Fibroblast of the conjunctiva (primary cell): ENCODE measurements at places on chromosomes 1 and 21.

DNA sequence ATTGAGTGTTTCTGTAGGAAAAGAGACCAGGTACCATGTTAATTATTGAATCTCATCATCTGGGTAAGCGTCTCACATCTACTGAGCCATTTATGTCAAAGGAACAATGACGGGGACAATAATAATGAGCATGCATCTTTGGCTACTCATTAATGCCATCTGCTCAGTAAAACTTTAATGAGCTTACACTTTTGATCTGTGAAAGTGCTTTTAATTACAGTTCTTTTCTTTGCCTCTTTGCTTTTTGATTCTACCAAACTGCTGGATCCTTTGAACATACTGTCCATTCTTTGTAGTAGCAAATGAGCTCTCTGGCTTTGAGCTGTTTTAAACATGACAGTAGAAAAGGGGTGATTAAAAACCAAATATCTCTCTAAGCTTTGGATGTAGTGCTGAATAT is 181.2 kb upstream of the IVNS1ABP start:
- no peak for DNase-seq

GRCh38 chr1:188877668-188878067 is 1600.0 kb downstream of the BRINP3 start:
- no peak for DNase-seq

DNA sequence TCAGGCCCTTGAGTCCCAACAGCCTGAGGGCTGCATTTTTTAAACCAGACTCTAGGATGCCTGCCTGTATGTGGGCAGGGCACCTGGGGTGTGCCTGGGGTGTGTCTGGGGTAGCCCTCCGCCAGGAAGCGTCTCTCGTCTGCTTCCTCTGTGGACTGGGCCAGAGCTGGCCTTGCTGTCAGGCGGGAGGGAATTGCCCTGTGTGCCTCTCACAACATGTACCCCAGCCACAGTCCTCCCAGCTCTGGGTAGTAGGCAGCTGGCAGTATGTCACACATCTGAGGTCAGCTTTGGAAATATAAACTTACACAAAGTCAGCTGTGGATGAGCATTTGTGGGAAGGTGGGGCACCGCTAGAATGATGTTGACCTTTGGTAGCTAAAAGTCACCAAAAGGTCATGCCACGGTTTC is 13.0 kb downstream of the TRAF5 start:
- DNase-seq, result no peak

- no peak for DNase-seq
Measured at GRCh38 chr1:160656737-160657136, 9.9 kb upstream of the SLAMF1 start.

GRCh38 chr21:44765231-44766013 is 36.2 kb downstream of the UBE2G2 start:
- no peak for DNase-seq

DNA sequence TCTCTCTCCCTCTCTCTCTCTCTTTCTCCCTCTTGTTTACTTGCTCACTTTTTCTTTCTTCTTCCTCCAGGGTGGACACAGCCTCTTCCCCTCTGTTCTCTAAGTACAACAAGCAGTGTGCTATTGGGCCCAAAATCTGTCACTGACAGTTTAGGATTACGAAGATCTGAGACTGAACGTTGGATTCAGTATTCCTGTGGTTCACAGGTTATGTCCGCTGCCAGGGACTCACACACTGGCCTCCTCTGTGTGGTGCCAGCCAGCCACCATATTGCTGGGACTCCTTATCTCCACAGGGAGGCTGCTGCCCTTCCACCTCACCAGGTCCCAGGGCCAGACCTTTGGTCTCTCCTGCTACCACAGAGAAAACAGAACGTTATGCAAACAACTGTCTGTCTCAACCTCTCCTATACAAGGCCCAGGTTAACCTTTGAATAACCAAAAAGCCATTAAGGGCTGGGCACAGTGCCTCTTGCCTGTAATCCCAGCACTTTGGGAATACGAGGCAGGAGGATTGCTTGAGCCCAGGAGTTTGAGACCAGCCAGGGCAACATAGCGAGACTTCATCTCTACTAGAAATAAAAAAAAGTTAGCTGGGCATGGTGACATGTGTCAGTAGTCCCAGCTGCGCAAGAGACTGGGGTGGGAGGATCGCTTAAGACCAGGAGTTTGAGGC is 171.9 kb upstream of the RAB4A start:
- no peak for DNase-seq

- no peak for DNase-seq
Measured at GRCh38 chr21:17818186-17819113, 706 bp downstream of the C21orf91 start.

GRCh38 chr1:113452921-113453770 is 62.8 kb downstream of the MAGI3 start:
- DNase-seq, result peak; percentile 52

DNA sequence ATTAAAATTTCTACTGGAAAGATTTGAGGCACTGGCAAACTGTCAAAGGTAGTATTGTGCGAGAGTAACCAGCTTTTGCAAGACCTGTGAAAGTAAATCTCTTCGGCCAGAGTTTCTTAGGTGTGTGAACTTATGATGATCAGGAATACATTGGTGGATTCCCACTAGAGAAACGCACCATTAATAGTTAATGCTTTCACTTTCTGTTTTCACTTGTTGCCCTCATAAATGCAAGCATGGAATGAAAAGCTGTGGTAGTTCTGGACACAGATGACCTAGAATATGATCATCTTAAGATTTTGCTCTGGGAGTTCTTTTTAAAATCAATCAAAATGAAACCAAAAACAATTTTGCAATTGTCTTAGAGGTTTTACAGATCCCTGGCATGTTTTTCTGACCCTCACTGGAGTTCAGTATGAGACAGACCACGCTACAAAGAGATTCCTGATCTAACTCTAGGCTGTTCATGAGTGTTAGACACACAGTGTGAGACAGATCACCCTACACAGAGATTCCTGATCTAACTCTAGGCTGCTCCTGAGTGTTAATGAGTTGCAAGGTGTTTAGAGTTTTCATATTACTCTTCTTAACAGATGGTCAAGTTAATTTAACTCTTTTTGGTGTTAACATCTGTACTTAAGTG is 98.8 kb downstream of the SDCCAG8 start:
- no peak for DNase-seq

GRCh38 chr1:59413327-59413720 is 116.4 kb downstream of the FGGY start:
- DNase-seq, result no peak

DNA sequence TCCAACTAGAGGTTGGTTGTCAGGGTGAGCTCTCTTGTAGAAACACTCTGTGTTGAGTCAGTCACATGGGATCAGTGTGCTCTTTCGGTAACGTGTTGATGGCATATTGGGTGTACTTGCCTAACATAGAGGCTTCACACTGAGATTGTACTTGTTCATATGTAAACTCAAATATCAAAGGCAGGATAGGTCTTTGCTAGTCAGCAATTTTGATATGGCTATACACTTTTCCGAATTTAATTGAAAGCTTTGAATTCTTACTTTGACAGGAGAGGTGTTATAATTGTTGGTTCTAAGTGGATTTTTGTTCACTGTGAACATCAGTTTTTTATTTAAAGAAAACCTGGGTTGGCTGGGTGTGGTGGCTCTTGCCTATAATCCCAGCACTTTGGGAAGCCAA is 16.4 kb upstream of the TGFB2 start:
- DNase-seq, result no peak

DNA sequence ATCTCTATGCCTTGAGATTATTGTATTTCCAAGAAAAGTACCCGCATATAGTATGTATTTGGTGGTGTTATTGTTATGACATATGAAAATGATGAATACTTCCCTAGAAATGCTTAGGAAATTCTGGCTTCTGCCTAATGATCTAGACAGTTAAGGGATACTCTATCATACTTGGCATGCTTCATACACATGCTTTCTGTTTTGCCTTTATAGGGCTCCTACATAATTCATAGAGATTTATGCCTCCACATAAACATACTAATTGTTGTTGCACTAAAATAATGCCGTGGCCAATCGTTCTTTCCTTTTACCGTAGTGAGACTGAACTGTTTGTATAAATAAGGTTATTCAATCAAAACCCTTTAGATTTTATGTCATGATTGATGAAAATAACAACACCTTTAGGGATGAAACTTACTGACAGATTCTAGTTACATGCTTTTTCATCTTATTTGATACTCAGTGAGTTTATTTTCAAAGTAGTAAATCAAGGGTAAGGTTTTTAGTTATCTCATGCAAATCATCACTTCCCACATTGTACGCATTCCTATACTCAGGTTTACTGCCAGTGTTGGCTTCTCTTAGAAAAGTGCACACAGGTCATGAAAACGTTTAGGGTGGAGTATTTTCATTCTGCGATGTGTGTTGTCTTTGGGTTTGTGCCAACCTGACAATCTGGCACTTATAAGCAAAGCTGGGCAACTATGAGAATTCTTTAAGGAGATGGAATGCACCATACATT is 40.5 kb upstream of the SCYL3 start:
- DNase-seq, result no peak

GRCh38 chr21:36849461-36850105 is 116.9 kb downstream of the HLCS start:
- no peak for DNase-seq

- no peak for DNase-seq
Measured at GRCh38 chr1:61187352-61188086, 105.2 kb downstream of the NFIA start.

- DNase-seq, result peak; percentile 29
Measured at GRCh38 chr1:179925922-179926849, 28.4 kb upstream of the CEP350 start.

DNA sequence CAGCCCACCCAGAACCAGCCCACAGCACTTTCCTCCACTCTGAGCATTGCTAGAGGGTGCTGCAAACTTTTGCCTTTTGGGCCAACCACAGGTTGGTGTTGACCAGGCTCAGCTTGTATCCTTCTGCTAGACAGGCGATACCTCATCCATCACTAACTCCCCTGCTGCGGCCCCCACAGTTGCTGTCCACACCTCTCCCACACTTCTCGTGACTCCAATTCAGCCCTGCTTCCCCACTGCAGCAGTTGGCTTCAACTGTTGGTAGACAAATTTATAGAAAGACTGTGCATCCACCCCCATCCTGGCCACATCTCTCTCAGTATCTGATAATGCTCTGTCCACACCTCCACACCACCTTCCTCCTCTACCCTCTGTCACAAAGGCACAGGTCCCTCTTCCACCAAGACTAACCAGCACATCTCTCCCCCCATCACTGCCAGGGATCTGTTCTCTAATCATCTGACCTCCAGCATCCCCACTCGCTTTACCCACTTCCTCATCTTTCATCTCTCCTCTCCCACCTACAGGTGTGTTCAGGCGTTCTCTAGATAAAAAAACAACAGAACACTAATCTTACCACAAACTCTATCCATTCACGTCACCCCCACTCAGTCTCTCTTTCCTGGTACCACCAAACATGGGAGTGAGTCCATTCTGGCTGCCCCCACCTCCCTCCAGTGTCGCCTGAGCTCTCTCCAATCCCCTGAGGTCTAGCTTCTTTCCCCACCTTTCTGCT is 15.8 kb upstream of the SLC25A44 start:
- DNase-seq, result no peak

DNA sequence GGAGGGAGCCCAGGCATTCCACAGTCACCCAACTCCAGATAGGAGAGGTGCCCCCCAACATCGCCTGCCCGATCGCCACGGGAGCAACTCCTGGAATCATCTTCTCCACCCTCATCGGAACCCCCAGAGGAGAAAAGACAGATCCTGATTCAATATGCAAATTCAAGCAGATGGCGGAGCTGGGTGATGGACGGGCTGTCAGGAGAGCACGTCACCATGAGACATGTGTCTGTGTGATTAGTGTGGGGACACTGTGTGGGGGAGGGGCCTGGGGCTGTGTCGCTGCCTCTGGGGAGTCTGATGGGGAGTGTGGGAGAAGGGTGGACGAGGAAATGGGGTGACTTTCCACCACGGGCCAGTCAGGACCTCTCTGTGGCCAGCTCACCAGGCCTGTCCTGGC is 90.2 kb upstream of the CSF3R start:
- no peak for DNase-seq

GRCh38 chr1:31912839-31913239 is 25.3 kb downstream of the PTP4A2 start:
- DNase-seq, result no peak

GRCh38 chr1:1182491-1183220 is 9.0 kb downstream of the TTLL10 start:
- no peak for DNase-seq

DNA sequence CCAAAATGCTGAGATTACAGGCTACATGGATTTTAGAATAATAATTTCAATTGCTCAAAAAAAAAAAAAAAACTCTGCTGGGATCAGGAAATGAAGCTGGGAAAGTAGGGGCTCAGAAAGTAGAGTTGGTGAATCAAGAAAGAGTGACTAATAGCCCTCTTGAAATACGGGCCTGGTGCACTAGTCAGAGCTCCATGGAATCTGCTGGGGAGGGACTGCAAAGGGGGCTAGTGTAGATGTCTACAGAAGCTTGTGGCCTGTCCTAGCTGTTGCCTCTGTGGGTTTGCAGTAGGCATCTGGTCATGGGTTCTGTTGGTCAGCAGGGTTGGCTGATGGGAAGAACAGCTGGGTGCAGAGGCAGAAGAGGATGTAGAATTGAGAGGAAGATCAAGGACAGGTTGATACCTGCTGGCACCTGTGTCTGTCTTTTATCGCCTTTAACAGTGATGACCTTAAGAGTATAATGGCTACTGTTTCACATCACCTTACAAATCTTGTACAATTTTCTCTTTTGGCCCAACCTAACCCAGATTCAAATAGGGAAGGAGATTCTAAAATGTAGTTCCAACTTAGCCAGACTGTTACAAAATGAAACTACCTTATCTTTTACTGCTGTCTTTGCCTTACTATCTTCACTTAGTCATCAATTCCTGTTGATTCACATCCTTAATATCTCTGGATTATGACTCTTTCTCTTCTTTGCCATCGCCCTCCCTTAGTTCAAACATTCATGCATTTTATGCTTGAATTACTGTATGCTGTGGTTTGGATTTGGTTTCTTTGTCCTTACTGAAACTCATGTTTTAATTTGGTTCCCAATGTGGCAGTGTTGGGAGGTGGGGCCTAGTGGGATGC is 126.2 kb downstream of the GIPC2 start:
- no peak for DNase-seq

- DNase-seq, result no peak
Measured at GRCh38 chr1:201682964-201683363, 144.0 kb downstream of the NAV1 start.

DNA sequence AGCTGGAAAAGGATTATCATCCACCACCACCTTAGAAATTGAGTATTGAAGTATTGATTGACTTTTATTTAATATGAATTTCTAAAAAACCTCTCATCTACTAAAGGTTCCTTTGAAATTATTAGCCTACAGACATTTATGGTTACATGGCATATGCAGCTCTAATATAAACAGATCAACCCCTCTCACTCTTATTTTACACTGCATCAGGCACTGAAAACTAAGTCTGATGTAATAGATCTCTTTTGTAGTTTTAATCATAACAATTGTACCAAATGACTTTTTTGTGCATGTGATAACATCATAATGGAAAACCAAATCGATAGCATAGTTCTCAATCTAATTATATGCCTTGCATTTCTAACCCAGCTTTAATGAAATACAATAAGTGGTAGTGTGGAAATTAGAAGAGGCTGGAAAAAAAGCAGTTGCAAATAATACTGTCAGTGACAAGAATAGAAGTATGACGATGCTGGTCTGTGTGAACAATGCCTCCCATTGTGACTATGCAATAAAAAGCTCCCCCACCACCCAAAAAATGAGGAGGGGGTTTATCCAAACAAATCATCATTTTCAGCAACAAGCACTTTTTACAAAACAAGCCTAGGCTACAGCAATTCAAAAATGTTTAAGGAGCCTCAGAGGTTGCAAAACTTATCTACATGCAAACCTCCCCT is 426.5 kb upstream of the NFIA start:
- no peak for DNase-seq
